ENCODE measurements at places on chromosomes 3 and 15.
A peak's percentile ranks its signal among the peaks of the same experiment; 100 is the strongest.

GRCh38 chr3:45178183-45179023 lies 32.2 kb upstream of the CDCP1 start:
- no peak for DNase-seq

DNA sequence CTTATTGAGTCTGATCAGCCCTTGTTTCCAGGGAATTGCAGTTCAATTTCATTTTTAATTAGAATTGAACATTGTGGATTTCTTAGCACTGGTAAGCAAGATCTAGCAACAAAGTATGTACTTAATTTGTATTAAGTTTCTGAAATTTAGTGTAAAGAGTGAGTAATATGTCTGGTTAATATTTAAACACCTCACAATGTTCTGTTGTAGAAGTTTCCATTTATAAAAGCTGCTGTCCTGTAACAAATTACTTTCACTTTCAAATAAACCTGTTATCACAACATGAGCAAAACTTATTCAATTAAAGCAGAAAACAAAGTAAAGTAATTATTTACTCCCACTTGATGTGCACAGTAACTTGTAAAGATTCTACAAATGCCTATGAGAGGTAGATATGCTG lies 448.5 kb downstream of the NAALADL2 start:
- no peak for DNase-seq

GRCh38 chr15:64931381-64931780 lies 19.7 kb downstream of the ANKDD1A start:
- no peak for DNase-seq

- DNase-seq: peak; percentile 73
These were observed 29.6 kb downstream of the LRRC3B start for GRCh38 chr3:26652164-26652563.
